ENCODE measurements at places on chromosomes 6 and 20.
A peak's percentile ranks its signal among the peaks of the same experiment; 100 is the strongest.

GRCh38 chr6:46555129-46555528 lies 63.9 kb upstream of the RCAN2 start:
- no peak for DNase-seq

GRCh38 chr6:138107078-138107751 lies at the start of gene PERP:
Gene PERP, minus strand, starts transcription at chr6:138107419. Its CDS starts 79 bp downstream, at chr6:138107340.
- peak; percentile 30 for DNase-seq

- peak; percentile 93 for DNase-seq
Measured at GRCh38 chr6:155782320-155782731, 326.7 kb upstream of the NOX3 start.

- DNase-seq: peak; percentile 64
Measured at GRCh38 chr20:38023181-38024001, 9.9 kb downstream of the TTI1 start.

GRCh38 chr6:138086573-138087196 lies 20.5 kb downstream of the PERP start:
- no peak for DNase-seq

DNA sequence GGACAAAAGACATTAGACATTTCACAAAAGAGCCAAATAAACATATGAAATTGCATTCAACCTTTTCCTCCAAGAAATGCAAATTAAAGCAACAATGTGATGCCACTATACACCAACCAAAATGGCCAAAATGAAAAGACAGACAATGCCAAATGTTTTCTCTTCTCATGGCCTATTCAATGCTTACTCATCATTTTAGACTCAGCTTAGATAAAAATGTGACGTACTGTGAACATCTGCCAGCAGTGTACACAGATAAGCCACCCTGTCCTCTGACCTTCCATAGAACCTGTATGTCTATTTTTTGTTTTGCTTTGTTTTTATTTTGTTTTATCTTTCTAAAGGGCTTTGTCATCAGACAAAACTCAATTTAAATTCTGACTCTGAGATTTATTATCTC lies 385.2 kb downstream of the FRK start:
- no peak for DNase-seq

DNA sequence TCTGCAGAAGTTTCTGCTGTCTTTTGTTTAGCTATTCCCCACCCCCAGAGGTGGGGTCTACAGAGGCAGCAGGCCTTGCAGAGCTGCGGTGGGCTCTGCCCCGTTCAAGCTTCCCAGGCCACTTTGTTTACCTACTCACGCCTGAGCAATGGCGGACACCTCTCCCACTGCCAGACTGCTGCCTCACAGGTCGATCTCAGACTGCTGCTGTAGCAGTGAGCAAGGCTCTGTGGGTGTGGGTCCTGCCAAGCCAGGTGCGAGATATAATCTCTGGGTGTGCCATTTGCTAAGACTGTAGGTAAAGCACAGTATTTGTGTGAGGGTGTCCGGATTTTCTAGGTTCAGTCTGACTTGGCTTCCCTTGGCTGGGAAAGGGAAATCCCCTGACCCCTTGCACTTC lies 23.6 kb upstream of the ZNF337 start:
- no peak for DNase-seq

- no peak for DNase-seq
Measured at GRCh38 chr20:46642265-46642968, 8.8 kb downstream of the SLC13A3 start.

Measured in fibroblast of pulmonary artery (primary cell).